ENCODE measurements at places on chromosomes 3 and 15.

DNA sequence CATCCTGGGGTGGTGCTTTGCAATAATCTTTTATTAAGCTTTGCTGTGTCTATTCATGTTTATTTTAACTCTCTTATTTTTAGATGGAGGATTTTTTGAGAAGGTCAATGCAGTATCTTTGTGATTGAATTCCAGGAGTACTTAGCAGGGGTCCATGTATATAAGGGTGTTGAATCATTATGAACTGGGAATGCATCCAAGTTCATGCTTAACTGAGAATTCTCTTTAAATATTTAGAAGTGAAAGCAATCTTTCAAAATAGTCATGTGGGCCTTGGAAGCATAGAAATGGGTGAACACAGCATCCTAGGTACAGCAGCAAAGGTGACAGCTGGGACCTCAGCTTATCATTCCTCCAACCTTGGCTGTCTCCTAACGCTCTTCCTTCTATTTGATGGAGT lies 27.3 kb downstream of the SPTSSB start:
- DNase-seq = no peak

DNA sequence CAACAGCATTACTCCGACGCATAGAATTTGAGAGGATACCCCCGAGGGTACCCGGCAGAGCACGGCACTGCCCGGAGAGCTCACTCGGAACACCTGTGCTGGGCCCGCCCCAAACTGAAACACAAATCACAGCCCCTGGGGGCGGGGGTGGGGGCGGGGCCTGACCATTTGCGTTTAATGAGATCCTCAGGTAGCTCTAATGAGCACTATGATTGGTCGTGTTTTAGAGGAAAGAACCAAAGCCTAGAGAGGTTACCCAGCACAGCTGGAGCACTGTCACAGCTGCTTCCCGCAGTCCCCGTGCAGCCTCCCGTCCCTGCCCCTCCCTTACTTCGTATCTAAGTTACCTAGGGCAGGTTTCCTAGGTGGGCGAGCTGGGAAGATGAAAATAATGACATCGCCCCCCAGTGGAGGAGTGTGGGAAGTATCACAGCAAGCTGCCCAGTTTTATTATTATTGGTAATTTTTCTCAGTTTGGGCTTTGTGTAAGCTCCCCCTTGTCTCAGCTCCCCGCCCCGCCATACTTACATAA lies 187.1 kb downstream of the PDE8A start:
- peak; percentile 3 for DNase-seq

DNA sequence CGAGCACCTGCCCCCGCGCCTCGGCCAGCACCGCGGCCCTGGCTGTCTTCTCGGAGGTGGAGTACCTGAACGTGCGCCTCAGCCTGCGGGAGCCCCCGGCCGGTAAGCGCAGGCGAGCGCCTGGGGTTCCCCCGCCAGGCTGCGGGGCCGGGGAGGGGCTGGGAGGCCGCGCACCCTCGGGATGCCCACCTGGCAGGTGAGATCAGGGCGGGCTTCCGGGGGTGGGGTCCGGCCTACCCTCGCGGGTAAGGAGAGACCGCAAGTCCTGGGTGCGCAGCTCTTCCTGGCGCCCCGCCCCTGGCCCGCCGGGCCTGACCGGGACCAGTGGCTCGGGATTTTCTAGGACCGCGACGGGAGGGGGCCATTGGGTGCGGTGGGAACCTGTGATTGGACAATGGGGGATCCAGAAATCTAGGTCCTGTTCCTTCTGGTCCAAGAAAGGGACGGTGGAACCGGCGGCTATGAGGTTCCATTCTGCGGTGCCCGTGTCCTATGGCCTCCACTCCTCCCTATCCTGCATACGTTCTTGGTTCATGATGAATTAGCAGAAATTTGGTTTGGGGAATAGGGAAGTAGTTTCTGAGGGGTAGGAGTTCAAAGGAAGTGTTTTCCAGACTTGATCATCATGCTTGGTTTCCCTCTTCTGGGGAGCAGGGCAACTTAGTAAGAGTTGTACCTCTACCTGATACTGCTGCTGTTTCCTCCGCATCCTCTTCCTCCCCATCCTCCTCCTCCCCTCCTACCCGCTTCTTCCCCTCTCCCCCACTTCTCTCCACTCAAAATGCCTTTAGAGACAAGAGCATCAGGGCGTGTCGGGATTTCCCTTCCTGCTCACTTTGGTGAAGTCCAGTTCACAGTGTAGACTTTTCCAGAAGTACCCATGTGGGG lies 808 bp downstream of the ARRDC4 start:
- DNase-seq = no peak

DNA sequence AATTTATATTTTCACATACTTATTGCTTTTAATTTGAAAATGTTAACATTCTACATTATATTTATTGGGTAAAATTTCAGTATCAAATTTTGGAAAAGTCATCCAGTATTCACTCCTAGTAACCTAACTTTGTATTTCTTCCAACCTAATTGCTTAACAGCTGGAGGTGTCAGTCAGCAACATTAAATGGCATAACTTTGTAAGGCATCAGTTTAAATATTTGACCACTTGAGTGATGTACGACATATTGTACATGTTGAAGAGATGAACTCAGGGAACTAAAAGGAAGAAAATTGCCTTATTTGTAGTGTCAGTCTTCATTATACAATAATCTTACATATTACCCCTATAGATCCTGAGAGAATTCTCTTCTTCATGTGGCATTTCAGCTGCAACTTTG lies 326.8 kb downstream of the NAALADL2 start:
- no peak for DNase-seq

DNA sequence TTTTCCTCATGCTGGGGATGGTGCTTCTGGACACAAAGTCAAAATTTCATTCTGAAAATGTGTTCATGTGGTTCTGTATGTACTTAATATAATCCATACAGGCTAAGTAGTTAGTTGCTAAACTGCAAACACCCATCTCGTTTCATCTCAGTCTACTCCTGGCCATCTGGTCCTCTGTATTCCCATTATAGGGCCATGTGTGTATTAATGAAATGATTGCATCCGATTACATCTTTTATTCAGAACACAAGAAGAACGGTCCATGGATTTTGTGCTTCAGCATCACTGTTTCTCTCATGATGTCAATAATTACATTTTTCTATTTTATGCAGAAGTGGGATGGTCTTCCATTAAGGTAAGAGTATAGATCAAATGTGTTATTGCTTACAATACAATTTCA lies 6.1 kb upstream of the GJD2 start:
- DNase-seq = no peak

GRCh38 chr3:66377800-66378199 lies 123.0 kb downstream of the LRIG1 start:
- DNase-seq = peak; percentile 30

DNA sequence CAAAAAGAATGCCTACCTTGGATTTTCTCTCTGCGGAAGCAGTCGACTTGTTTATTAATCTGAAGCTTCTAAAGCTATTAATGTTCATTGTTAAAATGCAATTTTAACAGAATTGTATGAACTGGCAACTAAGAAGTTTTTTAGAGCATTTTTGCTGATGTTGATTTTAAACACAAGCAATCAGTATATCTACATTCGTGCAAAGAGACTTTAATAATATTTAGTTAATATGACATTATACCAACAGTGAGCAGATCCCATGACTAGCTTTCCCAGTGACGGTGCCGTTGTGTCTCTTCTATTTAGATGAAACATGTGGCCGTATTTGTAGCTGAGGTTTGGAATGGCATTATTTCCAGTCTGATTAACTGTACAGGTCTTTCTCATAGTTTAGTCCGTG lies 88.0 kb downstream of the PEX5L start:
- DNase-seq = no peak

DNA sequence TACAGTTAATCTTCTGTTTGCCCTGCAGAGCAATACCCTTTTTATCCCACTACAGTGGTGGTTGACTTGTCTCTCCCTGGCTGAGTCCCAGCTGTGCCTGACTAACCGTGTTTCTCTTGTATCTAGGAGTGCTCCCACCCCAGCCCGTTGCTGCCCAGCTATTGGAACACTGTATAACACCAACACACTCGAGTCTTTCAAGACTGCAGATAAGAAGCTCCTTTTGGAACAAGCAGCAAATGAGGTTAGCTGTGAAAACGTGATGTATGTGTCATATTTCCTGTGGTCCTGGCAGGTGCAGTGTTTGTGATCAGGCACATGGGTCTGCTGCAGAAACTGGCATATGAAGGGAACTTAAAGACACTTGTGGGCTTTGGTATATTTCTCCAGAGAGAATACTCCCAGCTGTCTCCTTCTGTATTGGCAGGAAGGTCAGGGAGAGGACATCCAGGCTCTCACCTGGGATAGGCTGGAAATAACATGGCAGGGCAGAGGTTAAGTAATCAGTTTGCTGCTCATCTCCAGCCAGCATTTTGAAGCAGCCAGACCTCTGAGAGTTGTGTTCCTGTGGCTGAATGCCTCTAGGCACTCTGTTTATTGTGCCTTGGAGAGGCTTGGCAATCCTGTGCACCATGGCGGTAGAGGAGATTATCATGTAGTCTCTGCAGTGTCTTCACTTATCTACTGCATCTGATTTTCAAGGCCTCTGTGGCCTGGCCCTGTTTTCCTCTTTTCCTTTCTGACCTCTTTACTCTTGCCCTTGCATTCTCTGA lies 34.8 kb downstream of the ATG7 start:
- DNase-seq = peak; percentile 19

DNA sequence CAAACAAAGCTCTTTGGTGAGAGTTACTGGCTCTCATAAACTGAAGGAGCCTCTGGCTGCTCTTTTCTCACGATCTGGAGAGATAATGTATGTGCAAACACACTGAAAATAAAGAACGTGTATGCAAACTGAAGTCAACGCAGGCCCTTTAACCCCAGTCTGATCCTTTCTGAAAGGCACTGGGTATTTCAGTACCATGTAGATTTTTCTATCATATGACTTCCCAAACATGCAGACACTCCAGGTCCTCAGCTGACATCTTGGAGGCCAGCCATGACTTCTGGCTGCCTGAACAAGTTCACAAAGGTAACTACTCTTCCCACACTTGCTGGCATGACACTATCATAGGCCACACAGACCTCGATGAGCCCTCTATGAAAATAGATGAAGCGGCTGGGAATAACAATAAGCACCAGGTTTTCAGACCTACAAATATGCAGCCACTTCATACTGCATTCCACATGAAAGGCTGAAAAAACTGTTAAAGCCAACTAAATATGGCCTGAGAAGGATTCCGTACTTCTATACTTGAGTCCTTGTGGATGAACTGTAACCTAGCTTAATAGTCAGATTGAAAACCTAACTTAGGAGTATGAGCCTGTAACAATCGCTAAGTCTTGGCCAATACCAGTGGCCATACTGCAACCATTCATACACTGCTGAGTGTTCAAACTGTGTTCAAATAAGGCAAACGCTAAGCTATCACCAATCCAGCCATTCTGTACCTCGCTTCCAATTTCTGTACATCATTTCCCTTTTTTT lies 121.3 kb downstream of the THRB start:
- DNase-seq = no peak

- DNase-seq = peak; percentile 9
Observed at GRCh38 chr15:92733934-92734521, 78.5 kb upstream of the FAM174B start.

DNA sequence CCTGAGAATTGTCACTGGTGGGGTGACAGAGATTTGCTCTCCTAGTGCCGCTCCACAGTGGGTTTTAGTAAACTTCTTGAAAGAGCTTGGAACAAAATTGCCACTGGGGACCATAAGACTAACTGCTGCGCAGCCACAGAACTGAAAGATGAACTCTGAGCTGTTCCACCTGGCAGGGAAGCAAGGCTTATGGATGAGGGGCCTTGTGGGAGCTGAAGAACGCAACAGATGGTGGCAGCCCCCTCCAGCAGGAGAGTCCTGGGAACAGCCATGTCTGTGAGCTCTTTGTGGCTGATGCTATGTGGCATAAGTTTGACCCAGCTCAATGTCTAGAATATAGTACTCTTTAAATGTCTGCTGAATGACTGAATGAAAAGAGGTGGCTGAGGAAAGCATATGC lies 66.8 kb upstream of the C2CD4B start:
- DNase-seq = no peak

DNA sequence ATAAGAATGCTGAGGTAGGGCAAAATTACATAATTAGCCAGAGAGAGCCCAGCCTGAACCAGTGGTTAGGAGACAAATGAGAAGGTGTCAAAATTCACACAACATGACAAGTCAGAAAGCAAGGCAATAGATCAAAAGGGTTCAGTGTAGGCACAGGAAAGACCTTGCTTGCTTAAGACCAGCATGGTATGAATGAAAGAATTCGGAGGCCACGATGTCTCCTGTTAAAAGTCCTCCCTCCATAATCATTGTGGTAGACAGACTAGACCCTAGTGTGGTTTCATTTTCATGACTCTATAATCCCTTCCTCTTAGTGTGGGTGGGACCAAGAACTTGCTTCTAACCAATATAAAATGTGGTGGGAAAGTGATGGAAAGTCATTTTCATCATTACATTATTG lies 98.7 kb upstream of the ANKRD28 start:
- no peak for DNase-seq

DNA sequence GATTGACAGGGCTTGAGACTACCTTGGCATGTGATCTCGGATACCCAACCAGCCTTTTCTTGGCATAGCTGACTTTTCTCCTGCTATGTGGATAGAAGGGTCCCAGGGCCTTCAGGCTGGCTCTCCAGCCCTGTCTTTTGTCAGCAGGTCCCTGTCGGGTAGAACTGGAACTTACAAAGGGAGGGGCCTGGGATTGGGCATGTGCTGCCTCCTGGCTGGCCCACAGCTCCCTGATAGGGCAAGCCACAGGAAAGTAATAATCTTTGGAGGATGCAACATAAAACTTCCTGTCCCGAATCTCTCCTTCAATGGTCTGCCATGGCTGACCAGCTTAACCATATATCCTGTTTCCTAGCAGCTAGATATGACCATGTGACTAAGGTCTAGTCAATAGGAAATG lies 89.1 kb downstream of the ABHD5 start:
- DNase-seq = no peak

DNA sequence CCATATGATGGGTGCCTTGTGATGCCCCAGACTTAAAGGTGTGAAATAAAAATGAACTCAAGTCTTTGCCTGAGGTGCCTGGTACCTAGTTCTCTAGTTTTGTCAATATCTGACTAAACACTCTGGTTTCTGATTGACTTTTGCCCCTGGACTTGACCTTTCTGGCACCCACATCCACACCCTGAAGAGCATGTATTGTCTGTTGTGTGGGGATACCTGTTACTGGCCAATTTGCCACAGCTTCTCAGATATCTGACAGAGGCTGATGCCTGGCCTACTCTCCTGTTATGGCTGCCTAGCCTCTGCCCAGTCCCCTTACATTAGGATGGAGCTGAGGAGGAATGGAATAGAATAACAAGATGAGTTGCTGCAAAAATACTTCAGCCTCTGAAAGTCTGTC lies 3.6 kb downstream of the ZBTB38 start:
- no peak for DNase-seq

GRCh38 chr3:159899166-159899565 lies 89.5 kb upstream of the IL12A start:
- DNase-seq = no peak

GRCh38 chr3:118080889-118081288 lies 953.8 kb downstream of the IGSF11 start:
- DNase-seq = no peak
